ENCODE measurements at places on chromosomes 1 and 21. TPM values are rescaled to one million over a fixed set of nuclear protein-coding genes. Genes with fewer than 3 reads are reported as not detected.

DNA sequence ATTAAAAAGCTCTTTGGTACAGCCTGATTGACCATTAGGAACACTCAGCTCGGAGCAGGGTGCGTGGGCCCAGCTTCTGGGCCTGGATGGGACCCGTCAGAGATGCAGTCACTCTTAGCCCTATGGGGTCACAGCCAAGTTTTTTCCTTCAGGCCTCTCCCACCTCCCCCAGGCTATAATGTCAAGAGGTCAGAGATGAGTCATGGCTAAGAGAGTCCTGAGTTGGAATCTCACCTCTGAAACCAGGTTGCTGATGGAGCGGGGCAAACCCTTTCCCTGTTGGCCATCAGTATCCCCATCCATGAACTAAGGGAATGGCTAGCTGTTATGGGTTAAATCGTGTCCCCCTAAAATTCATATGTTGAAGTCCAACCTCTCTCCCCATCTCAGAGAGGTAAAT, 195.9 kb upstream of the POU3F1 start:
- no peak for DNase-seq

GRCh38 chr1:204459706-204460105, 34.9 kb downstream of the PIK3C2B start:
- DNase-seq: no peak

Gene TAL1
- total RNA-seq: 0.17 TPM

Gene GLIS1
- total RNA-seq: not detected

Gene CKS1B
- total RNA-seq: 36.5 TPM

DNA sequence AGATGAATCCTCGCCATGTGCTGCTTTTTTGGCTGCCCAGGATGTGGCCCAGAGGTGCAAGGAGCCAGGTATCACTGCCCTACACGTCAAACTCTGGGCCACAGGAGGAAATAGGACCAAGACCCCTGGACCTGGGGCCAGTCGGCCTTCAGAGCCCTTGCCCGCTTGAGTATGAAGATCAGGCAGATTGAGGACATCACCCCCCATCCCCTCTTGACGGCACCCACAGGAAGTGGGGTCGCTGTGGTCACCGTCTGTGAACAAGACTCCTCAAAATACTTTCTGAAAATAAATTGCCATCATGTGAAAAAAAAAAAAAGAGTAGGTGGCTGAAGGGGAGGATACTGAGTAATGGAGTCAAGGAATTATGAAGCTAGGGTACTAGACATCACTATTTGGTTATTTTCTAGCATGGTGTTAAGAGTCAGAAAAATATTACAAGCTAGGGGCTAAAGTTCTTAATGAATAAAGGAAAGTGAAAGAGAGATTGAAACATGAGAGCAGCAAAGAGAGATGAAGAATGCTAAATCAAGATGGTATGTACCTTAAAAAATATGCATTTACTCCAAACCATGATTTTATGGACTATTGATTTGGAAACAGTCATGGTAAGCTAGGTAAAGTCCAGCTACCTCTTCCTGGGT, 84.9 kb downstream of the CLEC20A start:
- no peak for DNase-seq

Gene KRTAP19-6
- total RNA-seq: not detected

DNA sequence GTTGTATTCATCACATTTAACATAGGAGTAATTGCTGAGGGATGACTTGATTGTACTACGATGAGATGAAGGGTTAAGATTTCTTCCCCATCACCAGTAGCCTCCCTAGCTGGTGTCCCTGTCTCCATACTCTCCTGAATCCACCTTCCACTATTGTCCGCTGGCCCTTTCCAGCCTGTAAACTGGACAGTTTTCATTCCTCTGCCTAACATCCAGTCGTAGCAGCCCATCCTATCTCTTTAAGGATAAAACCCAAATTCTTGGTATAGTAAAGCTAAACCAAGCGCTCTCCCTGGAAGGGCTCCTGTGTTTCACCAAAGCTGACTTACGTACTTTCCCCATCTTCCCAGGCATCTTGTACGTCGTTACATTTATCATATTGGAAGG, 670 bp downstream of the COX20 start:
- peak; percentile 45 for DNase-seq

DNA sequence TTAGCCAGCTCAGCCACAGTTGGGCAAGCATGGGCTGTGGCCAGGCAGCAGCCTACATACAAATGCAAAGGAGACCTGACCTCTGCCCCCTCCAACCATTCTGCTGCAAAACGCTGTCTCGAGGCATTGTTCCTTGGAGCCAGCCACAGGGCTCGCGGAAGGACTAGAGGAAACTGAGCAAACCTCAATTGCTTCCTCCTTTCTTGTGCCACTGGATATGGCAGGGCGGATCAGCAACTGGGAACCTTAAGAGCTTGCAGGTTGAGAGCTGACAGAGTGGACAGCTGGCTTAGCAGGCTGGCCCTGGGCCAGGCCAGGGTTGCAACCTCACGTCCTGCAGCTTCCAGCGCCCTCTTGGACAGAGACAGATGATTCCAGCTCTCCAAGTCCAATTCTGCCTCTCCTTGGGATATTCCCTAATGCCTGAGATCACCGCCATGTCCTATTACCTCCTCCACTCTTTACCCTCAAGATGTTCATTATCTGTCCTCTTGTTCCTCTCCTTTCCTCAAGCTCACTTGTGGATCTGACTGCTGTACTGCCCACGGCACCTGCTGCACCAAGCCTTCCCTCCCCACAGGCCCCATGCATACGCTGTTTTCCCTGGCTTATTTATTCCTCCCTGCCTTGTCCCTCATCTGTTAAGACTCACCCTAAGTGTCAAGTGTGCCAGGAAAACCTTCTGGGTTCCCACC, 67.5 kb downstream of the SDC3 start:
- DNase-seq: no peak

- DNase-seq: no peak
Observed at GRCh38 chr1:99814373-99814900, 35.7 kb upstream of the AGL start.

Gene TSPEAR
- not detected for total RNA-seq

- DNase-seq: no peak
Observed at GRCh38 chr1:228996281-228996680, 261.0 kb downstream of the RHOU start.

Gene TMPRSS15
- total RNA-seq: not detected

DNA sequence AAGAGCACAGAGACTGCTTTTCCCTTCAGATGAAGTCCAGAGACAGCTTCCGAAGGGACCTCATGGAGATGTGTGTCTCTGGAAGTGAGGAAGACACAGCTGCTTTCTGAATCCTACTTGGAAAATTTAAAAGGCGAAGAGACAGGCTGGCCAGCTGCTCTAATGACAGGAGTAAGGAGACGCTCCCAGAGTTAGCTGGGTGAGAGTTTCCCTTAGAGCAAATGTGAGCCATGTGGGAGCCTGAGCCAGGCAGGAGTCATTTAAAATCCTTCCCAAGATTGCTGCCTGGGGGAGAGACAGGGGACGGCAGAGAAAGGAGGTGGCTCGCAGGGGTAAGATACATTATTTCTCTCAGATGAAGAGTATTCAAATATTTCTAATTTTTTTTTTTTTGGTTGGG, 53.1 kb downstream of the ZNF326 start:
- DNase-seq: no peak

- DNase-seq: no peak
Observed at GRCh38 chr1:116470671-116471070, 97.6 kb downstream of the ATP1A1 start.

Gene FCRL1
- total RNA-seq: not detected

Gene PLA2G4A
- 1.9 TPM for total RNA-seq

- DNase-seq: peak; percentile 33
Observed at GRCh38 chr1:84620720-84621313, 46.6 kb upstream of the CTBS start.

DNA sequence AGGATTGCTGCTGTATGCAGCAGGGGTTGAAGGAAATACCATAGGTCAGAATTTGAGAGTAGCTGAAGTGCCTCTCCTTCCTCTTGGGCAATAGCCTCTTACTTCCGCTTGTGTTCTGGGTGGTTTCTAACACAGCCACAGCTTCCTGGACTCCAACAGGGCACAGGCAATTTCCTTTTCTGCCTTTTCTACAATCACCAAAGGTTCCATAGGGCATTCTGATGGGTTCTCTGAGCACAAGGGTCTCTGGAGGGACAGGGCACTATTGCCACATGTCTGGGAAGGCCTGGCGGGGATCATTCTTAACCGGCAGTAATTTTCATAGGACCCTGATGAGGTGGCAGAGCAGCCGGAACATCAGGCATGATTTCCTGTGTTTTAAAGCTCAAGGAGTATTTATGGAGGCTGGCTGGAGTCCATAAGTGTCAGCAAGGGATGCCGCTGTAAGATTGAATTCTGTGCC, 5.5 kb upstream of the AGTRAP start:
- no peak for DNase-seq

- DNase-seq: no peak
Observed at GRCh38 chr1:233656687-233657086, 42.8 kb downstream of the KCNK1 start.

DNA sequence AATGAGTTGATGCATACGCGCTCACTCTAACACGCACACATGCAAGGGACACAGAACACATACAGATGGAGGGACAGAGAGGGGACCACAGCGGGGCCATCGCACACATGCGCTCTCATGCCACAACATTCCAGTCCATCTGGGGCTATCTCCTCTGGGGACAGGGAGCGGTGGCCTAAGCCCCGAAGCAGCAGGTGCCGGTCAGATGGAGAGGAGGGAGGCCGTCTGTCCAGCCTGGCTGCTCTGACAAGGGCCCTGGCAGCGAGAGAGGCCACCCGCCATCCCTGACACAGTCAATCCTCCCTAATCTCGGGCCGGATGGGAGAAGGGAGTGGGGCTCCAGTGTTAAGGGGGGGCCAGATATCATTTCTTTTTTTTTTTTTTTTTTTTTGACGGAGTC, 123.5 kb downstream of the KIAA0319L start:
- no peak for DNase-seq

DNA sequence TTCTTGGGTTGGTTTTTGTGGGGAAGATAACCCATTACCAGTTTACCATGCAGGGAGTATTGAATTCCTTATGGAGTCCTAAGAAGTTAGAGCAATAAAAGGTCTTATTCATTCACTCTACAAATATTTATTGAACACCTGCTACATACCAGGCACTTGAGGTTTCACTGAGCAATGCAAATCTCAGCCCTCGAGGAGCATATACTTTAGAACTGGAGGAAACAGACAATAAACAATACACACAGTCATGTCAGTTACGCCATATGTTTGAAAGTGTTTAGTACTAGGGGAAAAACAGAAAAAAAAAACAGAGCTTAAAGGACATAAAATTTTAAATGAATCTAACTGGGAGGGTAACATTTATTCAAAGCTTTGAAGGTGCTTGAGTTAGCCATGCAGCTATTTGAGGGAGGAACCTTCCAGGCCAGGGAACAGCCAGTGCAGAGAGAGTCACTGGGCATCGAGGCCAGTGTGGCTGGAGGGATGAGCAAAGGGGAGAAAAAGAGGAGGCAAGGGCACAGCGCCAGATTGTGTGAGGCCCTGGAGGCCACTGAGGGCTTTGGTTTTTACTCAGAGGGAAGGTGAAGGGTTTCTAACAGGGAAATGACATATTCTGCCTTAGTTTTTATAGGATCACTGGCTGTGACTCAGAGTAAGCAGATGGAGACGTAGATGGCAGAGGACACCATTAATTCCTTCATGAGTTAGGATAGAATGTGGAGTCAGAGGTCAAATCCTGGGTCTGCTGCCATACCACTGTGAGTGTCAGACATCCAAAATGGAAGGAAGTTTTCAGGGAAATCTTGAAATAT, 32.7 kb downstream of the C1orf21 start:
- no peak for DNase-seq

GRCh38 chr21:39103689-39104088, 79.6 kb downstream of the PSMG1 start:
- no peak for DNase-seq

GRCh38 chr21:42212266-42212665, 6.7 kb upstream of the ABCG1 start:
- DNase-seq: no peak
